ENCODE measurements at places on chromosomes 5 and 9.
A peak's percentile ranks its signal among the peaks of the same experiment; 100 is the strongest.

- no peak for DNase-seq
These were observed 106.4 kb upstream of the IRX2 start for GRCh38 chr5:2857837-2858236.

DNA sequence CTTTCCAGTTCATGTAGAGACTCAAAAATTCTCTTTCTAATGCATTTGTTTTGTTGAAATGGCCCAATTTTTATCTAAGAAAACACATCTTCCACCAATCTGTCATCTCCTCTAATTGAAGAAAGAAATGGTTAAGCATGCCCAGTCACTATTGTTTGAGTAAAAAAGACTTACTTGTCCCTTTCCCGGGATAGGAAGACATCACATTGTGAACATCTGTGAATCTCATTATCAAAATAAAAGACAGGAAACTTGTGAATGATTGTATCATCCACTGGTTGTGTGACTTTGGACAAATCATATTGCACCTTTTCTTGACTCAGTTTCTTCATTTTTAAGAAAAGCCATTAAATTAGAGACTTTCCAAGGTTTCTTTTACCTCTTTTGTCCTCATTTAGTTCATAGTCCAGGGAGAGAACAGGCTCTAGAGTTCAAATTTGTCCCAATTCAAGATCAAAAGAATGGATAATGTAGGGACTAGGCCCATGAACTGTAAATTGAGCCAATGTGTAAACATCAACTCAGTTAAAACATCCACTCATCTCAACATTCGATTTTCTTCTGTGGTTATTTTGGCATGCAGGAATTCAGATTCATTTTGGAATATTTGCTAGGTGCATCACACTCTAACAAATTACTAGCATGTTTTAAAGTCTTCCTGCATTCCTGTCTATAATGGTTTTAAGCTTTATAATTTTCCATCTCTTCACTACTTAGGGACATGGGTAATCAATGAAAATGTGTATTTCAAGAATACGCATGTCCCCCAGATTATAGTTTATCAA, 838.0 kb upstream of the WWC1 start:
- DNase-seq = no peak

DNA sequence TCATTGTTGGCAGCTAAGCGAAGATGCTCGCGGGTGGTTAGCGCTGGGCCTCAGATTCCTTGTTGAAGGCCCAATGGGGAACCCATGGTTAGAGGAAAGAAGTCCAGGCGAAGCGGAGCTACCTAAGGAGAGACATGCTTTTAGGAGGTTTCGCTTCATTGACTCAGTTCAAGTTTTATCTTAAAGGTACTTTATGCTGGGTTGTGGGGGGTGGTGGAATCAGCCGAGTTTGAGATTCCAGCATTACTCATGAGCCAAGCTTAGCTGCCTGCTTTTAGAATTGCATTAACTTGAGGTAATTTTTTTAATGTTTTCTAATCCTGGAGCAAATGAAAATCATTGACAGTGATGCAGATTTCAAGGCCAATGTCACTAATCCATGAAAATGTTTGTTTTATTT, 16.1 kb downstream of the MEGF10 start:
- no peak for DNase-seq

- DNase-seq = no peak
These were observed 14.4 kb downstream of the ACTL7A start for GRCh38 chr9:108876425-108876824.

- DNase-seq = no peak
These were observed 97.1 kb upstream of the TAF11L2 start for GRCh38 chr5:17400724-17401469.

- peak; percentile 44 for DNase-seq
These were observed 63.2 kb downstream of the MED27 start for GRCh38 chr9:132016456-132016855.

- no peak for DNase-seq
These were observed 678 bp downstream of the SLC26A2 start for GRCh38 chr5:149961186-149961685.

GRCh38 chr9:87499424-87500017, 1.9 kb downstream of the DAPK1 start:
- no peak for DNase-seq

- no peak for DNase-seq
These were observed 16.2 kb downstream of the MTX3 start for GRCh38 chr5:79974886-79975285.

DNA sequence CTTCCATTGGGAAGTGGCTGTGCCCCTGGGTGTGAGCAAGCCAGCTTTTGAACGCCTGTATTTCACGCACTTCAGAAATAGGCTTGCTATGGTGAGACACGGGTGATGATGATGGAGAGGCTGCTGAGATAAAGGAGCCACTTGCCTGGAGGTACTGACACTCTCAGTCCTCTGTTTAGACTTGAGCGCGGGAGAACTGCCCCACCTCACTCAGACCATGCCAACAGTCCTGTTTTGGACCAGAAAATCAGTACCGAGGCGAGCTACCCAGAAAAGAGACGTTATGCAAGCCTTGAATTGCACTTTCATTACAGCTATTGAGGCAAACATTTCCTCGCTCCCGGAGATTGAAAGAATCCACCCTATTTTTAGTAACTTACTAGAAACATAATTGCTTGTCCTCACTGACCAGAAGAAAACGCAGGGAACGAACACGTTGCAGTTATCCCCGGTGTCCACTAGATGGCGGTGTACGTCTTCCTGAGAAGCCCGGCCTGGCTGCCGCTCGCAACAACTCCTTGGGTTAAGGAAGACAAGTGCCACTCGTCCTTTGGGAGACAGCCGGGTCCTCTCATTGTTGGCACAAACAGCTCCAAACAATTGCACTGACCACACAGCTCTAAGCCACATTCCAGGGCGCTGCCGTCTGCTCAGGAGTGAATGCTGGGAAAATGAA, 142.4 kb downstream of the PSAT1 start:
- peak; percentile 52 for DNase-seq

- DNase-seq = no peak
These were observed 344.6 kb upstream of the EDIL3 start for GRCh38 chr5:84729326-84729725.

DNA sequence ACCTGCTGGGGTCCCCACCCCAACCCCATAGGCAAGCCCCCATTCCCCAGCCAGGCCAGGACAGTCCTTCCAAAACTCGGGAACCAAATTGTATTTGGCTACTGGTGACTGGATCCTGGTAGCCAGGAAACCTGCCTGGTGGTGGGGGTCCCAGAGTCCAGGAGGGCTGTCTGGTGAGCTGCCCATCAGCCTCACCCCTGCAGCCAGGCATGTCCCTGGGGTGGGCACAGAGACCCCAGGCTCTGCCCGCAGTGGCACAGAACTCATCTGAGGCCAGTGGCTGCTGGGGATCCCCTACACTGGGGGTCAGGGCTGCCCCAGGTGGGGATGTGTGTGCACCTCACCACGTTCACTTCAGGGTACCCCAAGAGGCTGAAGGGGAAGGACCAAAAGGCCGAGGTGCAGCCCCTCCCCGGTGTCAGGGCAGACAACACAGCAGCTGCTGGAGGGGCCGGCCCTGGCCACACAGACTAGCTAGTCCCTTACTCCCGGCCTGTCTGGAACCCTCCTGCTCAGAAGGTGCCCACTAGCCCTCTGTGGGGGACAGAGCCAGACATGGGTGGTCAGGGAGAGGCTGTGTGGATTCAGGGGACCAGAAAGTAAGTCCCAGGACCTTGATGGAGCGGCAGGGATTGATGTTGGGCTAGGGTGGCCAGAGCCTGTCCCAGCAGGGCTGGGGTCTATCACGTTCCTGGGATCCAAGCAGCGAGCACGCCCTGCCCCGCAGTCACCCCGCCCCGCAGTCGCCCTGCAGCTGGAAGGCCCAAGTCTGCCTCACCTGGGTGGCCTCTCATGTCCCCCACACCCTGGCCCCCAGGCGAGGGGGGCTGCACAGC, 91.5 kb downstream of the KCNT1 start:
- no peak for DNase-seq

- DNase-seq = no peak
These were observed 49.7 kb upstream of the FNIP1 start for GRCh38 chr5:131846536-131846935.

DNA sequence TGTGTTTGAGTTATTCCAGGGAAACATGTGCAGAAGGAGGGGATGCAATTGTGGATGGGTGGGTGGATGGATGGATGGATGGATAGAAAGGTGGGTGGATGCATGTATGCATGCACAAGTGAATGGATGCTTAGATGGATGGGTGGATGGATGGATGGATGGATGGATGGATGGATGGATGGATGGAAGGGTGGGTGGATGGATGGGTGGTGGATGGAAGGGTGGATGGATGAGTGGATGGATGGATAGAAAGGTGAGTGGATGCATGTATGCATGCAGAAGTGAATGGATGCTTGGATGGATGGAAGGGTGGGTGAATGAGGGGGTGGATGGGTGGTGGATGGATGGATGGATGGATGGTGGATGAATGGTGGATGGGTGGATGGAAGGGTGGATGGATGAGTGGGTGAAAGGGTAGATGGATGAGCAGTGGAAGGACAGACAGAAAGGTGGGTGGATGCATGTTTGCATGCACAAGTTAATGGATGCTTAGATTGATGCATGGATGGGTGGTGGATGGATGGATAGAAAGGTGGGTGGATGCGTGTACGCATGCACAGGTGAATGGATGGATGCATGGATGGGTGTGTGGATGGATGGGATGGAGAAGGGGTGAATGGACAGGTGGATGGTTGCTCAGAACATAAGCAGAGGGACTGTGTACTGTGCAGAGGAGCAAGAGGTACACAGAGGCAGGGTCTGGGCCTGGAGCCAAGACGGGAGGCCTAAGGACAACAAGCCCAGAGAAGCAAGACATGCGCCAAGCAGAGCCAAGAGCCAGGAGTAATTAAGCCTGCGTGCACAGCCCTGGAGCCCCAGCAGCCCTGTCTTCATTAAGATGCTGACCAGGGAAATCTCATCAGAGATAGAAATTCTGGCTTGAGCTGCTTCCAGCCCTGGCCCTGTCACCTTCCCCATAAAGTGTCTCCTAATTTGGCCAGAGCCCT, 84.6 kb upstream of the PPP1R26 start:
- no peak for DNase-seq

DNA sequence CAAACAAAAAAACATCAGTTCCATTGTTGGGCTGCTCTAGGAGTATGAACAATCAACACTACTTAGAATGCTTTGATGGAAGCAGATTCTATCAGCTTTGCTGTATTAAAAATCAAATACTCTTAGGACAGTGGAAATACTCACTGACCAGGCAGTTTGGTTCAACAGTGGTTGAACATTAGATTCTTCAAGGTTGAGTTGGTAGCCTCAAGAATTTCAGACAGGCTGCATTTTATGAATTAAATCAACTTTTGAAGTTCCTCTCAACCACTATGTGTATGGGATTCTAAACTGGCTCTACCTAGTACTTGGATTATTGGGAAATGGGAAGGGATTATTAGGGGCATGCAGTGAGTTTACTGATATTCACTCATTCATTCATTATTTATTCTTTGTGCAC, 35.0 kb downstream of the ACTBL2 start:
- no peak for DNase-seq

- no peak for DNase-seq
These were observed 120.9 kb downstream of the CDC42SE2 start for GRCh38 chr5:131384616-131385214.

- no peak for DNase-seq
These were observed 52.1 kb downstream of the AQP7 start for GRCh38 chr9:33350310-33350709.

DNA sequence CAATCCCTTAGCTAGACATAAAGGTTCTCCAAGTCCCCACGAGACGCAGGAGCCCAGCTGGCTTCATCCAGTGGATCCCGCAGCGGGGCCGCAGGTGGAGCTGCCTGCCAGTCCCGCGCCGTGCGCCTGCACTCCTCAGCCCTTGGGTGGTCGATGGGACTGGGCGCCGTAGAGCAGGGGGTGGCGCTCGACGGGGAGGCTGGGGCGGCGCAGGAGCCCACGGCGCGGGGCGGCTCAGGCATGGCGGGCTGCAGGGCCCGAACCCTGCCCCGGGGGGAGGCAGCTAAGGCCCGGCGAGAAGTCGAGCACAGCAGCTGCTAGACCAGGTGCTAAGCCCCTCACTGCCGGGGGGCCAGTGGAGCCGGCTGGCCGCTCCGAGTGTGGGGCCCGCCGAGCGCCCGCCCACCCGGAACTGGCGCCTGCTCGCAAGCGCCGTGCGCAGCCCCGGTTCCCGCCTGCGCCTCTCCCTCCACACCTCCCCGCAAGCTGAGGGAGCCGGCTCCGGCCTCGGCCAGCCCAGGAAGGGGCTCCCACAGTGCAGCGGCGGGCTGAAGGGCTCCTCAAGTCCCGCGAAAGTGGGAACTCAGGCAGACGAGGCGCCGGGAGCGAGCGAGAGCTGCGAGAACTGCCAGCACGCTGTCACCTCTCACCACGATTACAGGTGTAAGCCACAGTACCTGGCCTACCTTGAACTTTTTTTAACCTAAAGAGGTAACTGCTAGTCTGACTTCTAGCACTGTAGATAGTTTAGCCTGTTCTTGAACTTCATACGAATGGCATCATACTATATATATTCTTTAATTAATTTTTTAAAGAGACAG, 35.5 kb downstream of the PTGS1 start:
- peak; percentile 68 for DNase-seq

GRCh38 chr5:56607074-56607473, 208.3 kb upstream of the MAP3K1 start:
- DNase-seq = no peak

- DNase-seq = no peak
These were observed 42.1 kb downstream of the OTULIN start for GRCh38 chr5:14706615-14707021.

DNA sequence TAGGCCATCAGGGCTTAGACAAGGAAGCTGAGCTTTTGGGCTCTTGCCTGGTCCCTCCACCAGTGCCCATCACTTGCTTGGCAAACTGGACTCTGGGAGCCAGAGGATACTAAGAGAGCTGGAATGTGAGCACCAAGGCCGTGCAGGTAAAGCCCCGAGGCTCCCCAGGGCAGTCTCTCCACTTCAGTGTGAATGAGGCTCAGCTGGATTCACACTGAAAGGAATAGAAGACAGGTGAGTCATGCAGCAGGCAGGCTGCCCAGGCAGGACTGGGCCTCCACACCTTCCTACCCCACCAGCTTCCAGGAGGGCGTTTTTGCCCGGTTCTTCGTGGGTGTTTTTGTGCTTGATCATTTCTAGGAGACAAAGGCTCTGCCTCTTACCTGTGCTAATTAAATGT, 7.3 kb upstream of the CTSV start:
- no peak for DNase-seq

- DNase-seq = peak; percentile 48
These were observed 752 bp upstream of the ANKH start for GRCh38 chr5:14872070-14872989.

GRCh38 chr5:115170134-115170928, 623 bp upstream of the TRIM36 start:
- DNase-seq = peak; percentile 71
